SJCRH30 (cell line): ENCODE measurements at places on chromosomes 4 and X. TPM values are rescaled to one million over a fixed set of nuclear protein-coding genes. Genes with fewer than 3 reads are reported as not detected.

The PNMA5 gene
- total RNA-seq, result not detected in 2 replicates

The ARFIP1 gene
- 32.5 and 35.4 TPM in 2 replicates for total RNA-seq

The SMR3B gene
- total RNA-seq, result not detected in 2 replicates

The PABPC4L gene
- 8.4 and 9.6 TPM in 2 replicates for total RNA-seq

The PLS3 gene
- total RNA-seq, result 412 and 427 TPM in 2 replicates

The PPEF2 gene
- total RNA-seq, result not detected in 2 replicates

The TMPRSS11F gene
- total RNA-seq, result not detected in 2 replicates

The GRIA2 gene
- total RNA-seq, result 0.24 TPM in 1 of 2 replicates, not detected in the other

The VGLL1 gene
- total RNA-seq, result not detected in 2 replicates

The PHOX2B gene
- total RNA-seq, result not detected in 2 replicates

The FOXR2 gene
- not detected in 2 replicates for total RNA-seq

The GPC4 gene
- total RNA-seq, result 7.6 and 7.9 TPM in 2 replicates

The SOWAHB gene
- total RNA-seq, result not detected in 2 replicates

The SRPK3 gene
- total RNA-seq, result 17.9 and 33.6 TPM in 2 replicates

The HAND2 gene
- total RNA-seq, result 2.3 and 3.4 TPM in 2 replicates

The XAGE2 gene
- total RNA-seq, result not detected in 2 replicates

The RNF128 gene
- total RNA-seq, result not detected in 2 replicates

The HTN1 gene
- total RNA-seq, result not detected in 2 replicates

The PLAC1 gene
- total RNA-seq, result 2.7 and 4.0 TPM in 2 replicates

The NDNF gene
- 6.5 and 7.3 TPM in 2 replicates for total RNA-seq

The SH3TC1 gene
- 21.5 and 28.9 TPM in 2 replicates for total RNA-seq

The EDA2R gene
- total RNA-seq, result 0.34 and 0.38 TPM in 2 replicates

The DMD gene
- total RNA-seq, result 80.7 and 94.8 TPM in 2 replicates

The HTT-AS gene
- not detected in 2 replicates for total RNA-seq

The ALPK1 gene
- total RNA-seq, result 5.0 and 5.1 TPM in 2 replicates

The UGT2A1 gene
- total RNA-seq, result not detected in 2 replicates

The SATL1 gene
- 0.46 and 0.57 TPM in 2 replicates for total RNA-seq

The EGF gene
- total RNA-seq, result 0.06 TPM in 1 of 2 replicates, not detected in the other

The NDP gene
- total RNA-seq, result 0.08 TPM in 1 of 2 replicates, not detected in the other

The SLC9A7 gene
- total RNA-seq, result 1.9 and 2.2 TPM in 2 replicates

The IBSP gene
- total RNA-seq, result not detected in 2 replicates

The TBX22 gene
- not detected in 2 replicates for total RNA-seq

The HPSE gene
- total RNA-seq, result 0.53 and 0.71 TPM in 2 replicates
